ENCODE measurements at places on chromosomes 1 and 21.
A peak's percentile ranks its signal among the peaks of the same experiment; 100 is the strongest.

- DNase-seq: no peak
These were observed 2.3 kb downstream of the ATAD3C start for GRCh38 chr1:1451696-1452364.

DNA sequence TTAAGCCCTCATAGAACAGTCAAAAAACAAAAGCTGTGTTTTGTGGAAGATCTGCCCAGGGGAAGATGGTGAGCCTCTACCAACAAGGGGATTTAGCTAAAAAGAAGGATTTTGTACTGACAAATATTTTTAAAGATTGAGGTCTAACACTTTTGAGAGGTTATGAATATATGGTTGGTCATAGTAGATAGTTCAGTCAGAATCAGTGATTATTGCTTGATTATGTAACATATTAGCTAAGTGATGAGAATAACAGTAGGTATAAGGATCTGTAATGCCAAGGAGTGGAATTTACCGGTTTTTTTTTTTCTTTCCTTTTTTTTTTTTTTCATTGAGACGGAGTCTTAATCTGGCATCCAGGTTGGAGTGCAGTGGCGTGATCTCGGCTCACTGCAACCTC, 79.0 kb downstream of the SASS6 start:
- DNase-seq: no peak

GRCh38 chr1:205967554-205968335, 24.5 kb upstream of the SLC26A9 start:
- DNase-seq: no peak

GRCh38 chr1:43592974-43593683, 56.8 kb upstream of the KDM4A start:
- no peak for DNase-seq

DNA sequence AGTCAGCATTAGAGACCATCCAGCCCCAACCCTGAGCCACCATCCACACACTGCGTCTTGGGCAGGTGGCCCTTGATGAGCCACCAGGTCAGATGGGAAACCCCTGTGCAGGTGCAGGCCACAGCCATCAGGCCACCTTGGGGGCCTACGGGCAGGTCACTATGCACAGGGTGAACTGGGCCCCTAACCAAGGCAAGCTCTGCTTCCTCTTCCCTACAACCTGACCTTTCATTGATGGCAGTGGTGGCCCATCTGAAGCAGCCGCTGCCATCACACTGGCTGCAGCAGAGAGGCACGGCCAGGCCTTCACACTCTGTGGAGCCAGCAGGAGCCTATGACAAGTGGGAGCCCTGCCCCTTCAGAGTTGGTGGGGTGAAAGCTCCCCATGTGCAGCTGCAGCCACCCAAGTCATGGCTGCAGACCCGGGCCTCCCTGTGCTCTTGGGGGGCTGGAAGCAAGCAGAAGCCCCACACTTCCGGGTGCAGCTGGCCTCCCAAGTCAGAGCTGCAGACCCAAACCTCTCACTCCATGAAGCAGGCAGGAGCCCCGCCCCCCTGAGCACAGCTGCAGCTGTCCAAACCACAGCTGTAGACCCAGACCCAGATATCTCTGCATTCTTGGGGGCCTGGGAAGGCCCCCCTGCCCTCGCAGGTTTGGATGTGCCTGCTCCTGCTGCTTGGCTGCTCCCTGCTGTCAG, 681.5 kb downstream of the MATN1 start:
- DNase-seq: no peak

DNA sequence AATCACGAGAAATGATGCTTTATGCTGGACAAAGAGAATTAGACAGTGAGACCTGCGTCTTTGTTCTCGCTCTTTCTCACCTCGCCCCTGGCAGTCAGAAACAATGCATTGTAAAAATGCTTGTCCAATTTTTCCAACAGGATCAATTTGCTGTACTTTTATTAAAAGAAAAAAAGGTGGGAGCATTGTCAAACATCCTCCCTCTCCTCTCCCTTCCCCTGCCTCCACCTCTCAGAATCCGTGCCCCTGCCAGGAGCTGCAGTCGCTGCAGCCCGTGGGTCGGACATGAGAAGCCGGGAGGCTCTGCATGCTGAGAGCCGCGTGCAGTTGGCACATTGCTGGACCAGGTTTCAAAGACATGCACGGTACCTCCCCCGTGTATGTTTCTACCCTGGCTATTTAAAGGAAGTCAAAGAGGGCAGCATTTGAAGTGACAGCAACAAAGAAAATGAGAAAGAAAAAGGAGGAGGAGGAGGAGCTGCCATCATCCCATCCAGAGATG, 161.0 kb upstream of the KAZN start:
- no peak for DNase-seq

- no peak for DNase-seq
These were observed 148.4 kb upstream of the HMCN1 start for GRCh38 chr1:185585770-185586169.

DNA sequence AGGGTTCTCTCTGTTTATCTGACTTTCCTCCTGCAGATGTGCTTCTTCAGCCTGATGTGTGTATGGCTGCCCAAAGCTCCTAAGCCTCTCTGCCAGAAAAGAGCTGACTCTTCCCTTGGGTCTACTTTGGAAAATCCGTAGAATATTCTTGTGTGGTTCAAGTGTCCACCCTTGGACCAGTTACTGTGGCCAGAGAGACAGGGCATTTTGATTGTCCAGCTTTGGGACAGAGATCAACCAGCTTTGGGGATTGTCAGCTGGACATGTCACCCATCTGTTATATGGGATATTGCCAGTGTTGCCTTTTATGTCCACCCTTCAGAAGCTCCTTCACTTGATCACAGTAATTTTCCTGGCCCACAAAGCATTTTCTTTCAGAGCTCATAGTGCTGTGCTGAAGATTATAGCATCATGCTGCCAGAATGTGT, 126.2 kb upstream of the L1TD1 start:
- DNase-seq: peak; percentile 38

- no peak for DNase-seq
These were observed 13.9 kb downstream of the DNAJC6 start for GRCh38 chr1:65323246-65323645.

DNA sequence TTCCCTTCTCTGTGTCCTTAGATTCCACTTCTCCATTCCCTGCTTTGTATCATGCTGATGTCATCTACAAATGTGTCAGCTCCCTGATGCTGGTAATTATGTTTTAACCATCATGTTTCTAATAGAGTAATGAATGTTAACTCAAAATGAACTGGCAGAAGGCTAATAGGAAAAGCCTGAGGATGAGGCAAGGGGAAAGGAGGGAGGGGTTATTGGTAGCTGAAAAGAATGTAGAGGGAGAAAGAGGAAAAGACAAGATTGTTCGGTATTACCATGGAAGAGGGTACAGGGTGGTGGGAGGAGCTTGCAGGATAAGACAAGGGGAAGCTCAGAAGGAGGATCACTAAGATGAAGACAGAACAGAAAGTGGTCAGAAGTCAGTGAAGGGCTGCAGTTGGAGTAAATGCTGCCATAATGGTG, 150.9 kb downstream of the ZC3H11B start:
- no peak for DNase-seq

- no peak for DNase-seq
These were observed 441.5 kb downstream of the PLA2G4A start for GRCh38 chr1:187270256-187270655.

- peak; percentile 24 for DNase-seq
These were observed 868 bp downstream of the ZBTB40 start for GRCh38 chr1:22452481-22452957.

DNA sequence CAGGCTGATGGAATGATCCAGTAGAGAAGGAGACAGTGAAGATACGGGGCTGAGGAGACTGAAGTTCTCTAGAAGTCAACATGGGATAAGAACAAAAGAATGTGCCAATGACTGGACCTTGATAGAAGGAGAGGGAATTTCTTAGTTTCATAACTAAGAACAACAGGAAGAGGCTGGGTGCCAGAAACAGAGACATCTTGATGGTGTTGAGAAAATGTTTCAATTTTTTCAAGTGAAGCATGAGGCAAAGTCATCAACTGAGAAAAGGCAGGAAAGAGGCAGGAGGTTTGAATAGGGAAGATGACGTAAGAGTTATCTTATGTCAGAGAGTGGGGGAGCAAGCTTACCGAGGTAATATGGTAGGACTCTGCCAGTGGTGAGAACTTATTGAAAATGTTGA, 80.1 kb downstream of the SPAG17 start:
- DNase-seq: no peak

GRCh38 chr1:109298666-109299557, 7.9 kb downstream of the MYBPHL start:
- no peak for DNase-seq

GRCh38 chr1:64822621-64823020, 77.7 kb downstream of the RAVER2 start:
- DNase-seq: no peak

GRCh38 chr1:114299331-114299975, 145.8 kb upstream of the SYT6 start:
- no peak for DNase-seq

Data from forelimb muscle (tissue), 1 donor.